ENCODE measurements at places on chromosomes 16 and 17.

DNA sequence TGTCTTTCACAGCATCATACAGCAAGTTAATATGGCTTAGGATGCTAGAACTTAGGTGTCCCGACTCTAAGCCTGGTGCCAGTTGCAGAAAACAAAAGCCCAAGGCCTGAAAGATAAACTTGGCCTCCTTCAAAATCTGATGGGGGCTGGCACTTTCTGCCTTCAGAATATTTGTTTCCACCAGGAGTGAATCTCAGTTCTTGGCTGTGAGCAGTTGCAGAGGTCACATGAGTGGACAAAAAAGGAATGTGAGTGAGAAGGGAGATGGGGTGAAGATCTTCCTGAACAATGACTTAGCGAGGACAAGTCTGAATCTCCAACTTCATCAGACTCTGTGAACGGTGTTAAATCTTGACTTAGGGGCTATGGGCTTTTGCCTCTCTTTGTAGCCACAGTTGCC, 46.6 kb downstream of the HOXB1 start:
- no peak for DNase-seq

DNA sequence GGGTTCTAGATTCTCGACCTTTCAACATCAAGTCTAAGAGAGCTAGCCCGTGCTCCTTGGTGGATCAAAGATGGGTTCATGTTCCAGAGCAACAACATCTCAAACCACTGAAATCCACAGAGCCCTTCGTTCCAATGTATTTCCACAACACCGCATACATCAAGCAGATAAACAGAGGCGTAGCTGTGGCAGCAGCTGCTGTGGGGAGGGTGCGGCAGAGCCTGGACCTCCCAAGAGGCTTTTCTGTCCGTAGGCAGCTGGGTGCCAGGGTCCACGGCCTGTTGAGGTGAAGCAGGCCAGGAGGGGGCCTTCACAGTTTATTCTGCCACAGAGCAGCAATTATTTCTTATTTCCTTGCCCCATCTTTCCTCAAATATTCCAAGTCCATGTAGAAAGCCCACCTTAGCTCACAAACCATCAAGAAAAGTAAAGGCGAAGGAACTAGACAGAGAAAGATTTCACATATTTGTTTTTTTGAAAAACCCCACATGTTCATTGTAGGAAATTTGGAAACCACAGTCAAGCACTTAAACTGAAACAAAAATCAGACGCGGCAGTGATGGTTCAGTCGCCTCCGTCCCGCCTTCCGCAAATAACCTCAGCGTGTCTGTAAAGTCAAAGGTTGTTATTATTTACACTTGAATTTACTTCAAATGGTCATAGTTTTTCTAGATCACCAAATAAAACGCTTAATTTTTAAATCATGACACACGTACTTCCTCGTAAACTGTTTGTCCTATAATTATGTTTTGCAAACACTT, 144.6 kb upstream of the FOXF1 start:
- DNase-seq, result no peak

- DNase-seq, result no peak
Measured at GRCh38 chr17:573036-573435, 141.6 kb downstream of the VPS53 start.

GRCh38 chr16:84055366-84055765, 12.8 kb upstream of the SLC38A8 start:
- DNase-seq, result no peak

- DNase-seq, result peak; percentile 57
Measured at GRCh38 chr17:76547183-76547641, 7.4 kb downstream of the PRCD start.

DNA sequence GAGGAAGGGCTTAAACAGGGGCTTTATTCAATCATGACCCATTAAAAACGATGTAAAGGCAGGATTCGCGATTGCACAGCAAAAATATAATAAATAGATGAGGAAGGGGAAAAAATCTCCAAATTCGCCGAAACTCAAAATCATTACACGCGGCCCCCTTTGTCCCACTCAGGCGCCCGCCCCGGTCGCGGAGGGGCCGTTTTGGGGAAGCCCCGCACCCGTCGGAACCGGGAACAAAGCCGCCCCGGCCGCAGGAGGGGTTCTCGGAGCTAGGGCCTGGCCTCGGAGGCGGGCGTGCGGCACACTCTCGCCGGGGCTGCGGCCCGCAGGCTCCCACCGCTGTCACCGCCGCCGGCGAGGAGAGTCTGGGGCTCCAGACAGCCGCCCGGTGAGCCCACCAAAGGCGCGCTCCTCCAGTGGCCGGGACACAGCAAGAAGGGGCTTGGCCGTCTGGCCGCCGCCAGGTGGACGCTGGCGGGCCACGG, 521 bp downstream of the C16orf87 start:
- peak; percentile 30 for DNase-seq

- no peak for DNase-seq
Measured at GRCh38 chr17:75549246-75550138, 24.0 kb downstream of the LLGL2 start.

DNA sequence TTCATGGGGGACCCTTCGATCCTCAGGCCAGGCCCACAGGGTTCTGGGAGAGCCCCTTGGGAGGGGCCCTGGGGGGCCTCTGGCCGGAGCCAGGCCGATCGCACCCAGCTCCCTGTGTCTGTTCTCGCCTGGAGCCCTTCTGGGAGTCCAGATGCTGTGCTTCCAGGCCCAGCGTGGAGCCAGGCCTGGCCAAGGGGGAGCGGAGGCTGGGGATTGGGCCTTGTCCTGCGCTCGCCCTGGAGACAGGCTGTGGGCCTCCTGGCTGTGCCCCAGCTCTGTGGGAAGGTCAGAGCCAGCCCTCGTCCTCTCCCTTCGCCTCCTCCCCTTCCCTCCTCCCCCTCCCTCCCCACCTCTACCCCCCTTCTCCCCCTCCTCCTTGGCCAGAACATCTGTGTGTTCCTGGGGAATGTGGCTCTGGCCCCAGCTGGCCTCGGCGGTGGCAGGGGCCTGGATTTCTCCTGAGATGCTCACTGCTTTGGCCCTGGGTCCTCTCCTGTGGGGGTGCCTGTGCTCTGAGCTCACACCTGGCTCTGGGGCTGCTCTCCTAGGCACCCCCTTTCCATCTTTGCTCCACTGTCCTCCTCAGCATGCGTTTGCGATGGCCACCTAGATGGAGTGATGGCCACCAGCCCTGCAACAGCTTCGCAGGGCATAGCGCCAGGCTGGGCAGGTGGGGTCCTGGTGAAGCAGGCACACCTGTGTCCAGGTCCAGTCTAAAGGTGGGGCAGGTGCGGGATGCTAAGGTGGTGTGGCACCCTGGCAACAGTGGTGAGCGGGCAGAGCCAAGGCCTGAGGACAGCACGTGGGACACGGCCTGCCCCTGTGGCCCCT, 90.6 kb upstream of the CIBAR2 start:
- no peak for DNase-seq

- no peak for DNase-seq
Measured at GRCh38 chr17:50551884-50552283, 4.9 kb downstream of the SPATA20 start.

DNA sequence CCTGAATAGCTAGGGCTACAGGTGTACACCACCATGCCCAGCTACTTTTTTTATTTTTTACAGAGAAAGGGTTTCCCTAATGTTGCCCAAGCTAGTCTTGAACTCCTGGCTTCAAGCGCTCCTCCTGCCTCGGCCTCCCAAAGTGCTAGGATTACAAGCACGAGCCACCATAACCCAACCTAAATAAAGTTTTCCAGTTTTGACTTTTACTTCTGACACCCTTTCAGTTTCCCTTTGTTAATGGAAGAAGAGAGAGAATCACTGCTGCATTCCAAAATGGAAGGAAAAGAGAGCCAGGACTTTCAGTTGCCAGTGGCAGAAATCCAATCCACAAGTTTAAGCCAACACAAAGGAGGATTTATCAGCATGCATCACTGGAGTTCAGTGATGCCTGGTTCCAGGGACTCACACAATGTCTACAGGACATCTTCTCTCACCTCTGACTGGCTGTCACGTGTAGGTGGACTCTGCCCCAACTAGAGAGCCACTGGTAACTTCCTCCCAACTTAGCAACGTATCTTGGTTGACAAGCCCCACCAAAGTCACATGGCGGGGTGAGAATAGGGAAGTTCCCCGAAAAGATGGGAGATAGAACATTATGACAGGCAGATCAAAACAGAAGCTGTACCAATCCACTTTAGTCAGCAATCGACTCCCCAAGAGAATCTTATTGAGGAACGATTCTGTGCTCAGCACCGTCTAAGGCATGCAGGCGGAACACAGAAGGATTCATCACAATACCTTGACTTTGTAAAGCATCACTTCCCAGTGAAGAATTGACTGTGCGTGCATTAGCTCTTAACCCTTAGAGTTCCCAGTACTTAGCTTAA, 46.5 kb downstream of the GAS7 start:
- no peak for DNase-seq

GRCh38 chr17:32502013-32502412, 15.2 kb downstream of the CDK5R1 start:
- no peak for DNase-seq

GRCh38 chr16:89701425-89702406, at the start of gene SPATA2L:
Gene SPATA2L (minus strand): TSS chr16:89701705. CDS start chr16:89701232, 473 bp downstream.
- peak; percentile 98 for DNase-seq

DNA sequence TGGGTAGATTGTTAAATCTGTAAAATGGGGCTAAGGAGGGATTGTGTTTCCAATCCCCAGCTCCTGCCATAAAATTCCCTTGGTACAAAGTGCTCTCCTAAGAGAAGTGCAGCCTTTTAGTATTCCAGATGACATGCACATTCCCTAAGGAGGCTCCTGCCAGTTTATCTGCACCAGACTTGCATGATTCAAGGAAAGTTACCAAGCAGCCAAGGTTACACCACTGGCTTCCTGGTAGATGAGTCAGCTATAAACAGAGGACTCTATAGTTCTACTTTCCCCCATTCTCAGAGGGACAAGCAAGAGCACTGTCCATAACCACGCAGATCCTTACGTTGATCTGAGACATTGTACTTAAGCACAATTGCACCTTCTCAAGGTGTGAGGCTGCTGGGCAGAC, 1.9 kb downstream of the CALB2 start:
- no peak for DNase-seq

GRCh38 chr16:58022601-58023371, 2.8 kb upstream of the MMP15 start:
- DNase-seq, result no peak

- DNase-seq, result peak; percentile 57
Measured at GRCh38 chr17:75535119-75535537, 9.6 kb downstream of the LLGL2 start.

DNA sequence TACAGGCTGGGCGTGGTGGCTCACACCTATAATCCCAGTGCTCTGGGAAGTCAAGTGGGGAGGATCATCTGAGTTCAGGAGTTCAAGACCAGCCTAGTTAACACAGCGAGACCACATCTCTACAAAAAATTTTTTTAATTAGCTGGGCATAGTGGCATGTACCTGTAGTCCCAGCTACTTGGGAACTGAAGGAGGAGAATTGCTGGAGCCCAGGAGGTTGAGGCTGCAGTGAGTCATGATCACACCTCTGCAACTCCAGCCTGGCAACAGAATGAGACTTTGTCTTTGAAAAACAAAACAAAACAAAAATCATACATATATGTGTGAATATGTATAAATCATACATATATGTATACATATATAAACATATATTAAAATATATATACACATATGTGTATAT, 54.1 kb upstream of the MARCHF10 start:
- DNase-seq, result no peak

DNA sequence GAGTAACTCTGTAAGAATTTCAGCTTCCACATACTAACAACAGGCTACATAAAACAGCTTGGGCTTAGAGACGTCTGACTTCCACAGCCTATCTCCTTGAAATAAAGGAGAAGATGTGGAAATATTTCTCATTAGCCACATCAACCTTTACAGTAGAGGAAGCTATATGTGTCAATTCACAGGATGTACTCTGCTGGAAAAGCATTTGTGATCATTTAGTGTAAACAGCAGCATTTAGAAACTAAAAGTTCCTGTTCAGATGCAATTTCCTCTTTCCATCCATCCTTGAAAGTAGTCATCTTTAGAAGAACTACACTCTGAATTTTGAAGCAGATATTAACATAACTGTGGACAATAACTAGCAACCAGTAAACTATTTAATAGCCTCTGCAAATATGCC, 46.2 kb downstream of the XPO6 start:
- no peak for DNase-seq

GRCh38 chr16:14672403-14672971, 21.6 kb downstream of the PLA2G10 start:
- DNase-seq, result no peak

GRCh38 chr16:89922477-89922883, 662 bp upstream of the TUBB3 start:
- DNase-seq, result peak; percentile 39

- peak; percentile 35 for DNase-seq
Measured at GRCh38 chr17:28335959-28336871, 654 bp downstream of the TNFAIP1 start.

DNA sequence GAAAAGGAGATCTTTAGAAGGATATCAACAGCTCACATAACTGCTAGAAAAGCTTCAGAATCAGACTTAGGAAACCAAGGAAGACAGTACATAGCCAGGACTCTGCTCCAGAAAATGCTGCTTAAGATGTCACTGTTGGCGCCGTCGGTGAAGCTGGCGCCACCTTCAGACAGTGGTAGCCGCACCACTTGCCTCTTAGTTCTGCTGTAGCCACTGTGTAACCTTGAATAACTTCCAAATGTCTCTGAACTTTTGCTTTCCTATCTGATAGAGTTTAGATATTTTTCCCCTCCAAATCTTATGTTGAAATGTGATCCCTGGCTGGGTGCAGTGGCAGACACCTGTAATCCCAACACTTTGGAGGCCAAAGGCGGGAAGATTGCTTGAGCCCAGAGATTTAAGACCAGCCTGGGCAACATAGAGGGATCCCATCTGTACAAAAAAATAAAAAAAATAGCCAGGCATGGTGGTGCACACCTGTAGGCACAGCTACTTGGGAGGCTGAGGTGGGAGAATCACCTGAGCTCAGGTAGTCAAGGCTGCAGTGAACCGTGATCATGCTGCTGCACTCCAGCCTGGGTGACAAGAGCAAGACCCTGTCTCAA, 6.3 kb upstream of the USP31 start:
- no peak for DNase-seq

GRCh38 chr16:66212428-66212827, 154.1 kb upstream of the CDH5 start:
- no peak for DNase-seq

DNA sequence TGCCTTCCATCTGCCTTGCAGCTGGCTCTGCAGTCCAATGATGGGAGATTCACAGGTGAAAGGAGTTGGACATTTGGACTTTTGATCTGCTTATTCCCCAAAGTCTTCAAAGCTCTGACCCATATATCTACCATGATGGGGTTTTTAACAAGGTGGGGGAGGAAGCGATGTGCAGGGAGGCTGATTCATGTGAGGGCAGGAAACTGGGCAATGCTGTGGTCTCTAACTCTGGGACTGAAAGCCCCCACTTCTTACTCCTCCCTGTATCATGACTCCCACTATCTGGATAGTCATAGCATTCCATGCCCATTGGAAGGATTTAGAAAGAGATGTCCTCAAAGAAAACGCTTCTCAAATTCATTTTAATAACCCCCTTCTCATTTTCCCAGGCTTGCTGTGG, 16.3 kb downstream of the HOXB1 start:
- no peak for DNase-seq

GRCh38 chr17:2049333-2050299, 5.3 kb upstream of the HIC1 start:
- DNase-seq, result peak; percentile 91
